ENCODE measurements at places on chromosomes 3 and 15. TPM values are rescaled to one million over a fixed set of nuclear protein-coding genes. Genes with fewer than 3 reads are reported as not detected.

DNA sequence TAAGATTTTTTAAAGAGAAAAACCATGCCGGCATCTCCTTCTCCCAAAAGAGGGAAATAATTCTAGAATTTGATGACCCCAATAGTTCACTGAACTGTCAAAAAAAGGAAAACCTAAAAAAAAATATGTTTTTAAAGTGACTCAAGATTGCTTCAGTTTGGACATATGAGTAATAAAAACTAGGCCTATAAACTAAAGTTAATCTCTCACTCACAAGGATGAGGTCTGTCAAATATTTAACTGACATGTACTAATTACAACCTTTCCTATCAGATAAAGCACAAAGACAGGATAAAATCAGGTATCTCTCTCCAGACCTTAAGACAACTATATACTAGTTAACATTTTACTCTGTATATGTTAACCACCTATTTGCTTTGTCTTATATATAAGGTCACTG lies 231.9 kb downstream of the NSUN3 start:
- DNase-seq = no peak

- peak; percentile 37 for DNase-seq
These were observed 57.5 kb upstream of the SIN3A start for GRCh38 chr15:75508840-75509532.

CDC25A gene
- 16.9 TPM for total RNA-seq

GRCh38 chr15:89221543-89221942 lies at the start of gene RLBP1:
RLBP1 (minus strand) TSS chr15:89221579; CDS start chr15:89218975, 2,604 bp downstream.
- DNase-seq = no peak

GRCh38 chr15:100721758-100722550 lies 119.6 kb downstream of the ASB7 start:
- peak; percentile 100 for DNase-seq

Measured in RPMI7951 (cell line).